Stimulated activated CD8-positive, alpha-beta memory T cell treated with anti-CD3 and anti-CD28 coated beads, Interleukin-4, amount 100 ng/mL, for 1 hour (primary cell): ENCODE measurements at places on chromosomes 1 and 21.

GRCh38 chr1:59006289-59006658 lies 222.4 kb upstream of the JUN start:
- DNase-seq: no peak

DNA sequence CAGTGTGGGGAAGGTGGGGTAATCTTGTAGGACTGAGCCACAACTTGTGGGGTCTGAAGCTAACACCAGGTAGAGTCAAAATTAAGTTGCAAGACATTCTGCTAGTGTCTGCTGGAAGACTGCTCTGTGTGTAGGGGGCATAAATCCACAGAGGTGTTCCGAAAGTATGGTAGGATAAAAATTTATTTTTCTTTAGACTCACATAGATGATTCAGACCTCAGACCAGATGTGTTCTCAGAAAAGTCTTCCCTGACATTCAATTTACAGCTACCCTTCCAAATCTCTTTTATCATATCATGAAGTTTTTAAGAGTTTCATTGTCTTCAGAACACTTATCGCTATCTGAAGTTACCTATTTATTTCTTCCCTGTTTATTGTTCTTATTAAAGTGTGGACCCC lies 21.3 kb downstream of the DUSP10 start:
- no peak for DNase-seq

- DNase-seq: no peak
Observed at GRCh38 chr1:208207388-208208131, 36.6 kb downstream of the PLXNA2 start.

DNA sequence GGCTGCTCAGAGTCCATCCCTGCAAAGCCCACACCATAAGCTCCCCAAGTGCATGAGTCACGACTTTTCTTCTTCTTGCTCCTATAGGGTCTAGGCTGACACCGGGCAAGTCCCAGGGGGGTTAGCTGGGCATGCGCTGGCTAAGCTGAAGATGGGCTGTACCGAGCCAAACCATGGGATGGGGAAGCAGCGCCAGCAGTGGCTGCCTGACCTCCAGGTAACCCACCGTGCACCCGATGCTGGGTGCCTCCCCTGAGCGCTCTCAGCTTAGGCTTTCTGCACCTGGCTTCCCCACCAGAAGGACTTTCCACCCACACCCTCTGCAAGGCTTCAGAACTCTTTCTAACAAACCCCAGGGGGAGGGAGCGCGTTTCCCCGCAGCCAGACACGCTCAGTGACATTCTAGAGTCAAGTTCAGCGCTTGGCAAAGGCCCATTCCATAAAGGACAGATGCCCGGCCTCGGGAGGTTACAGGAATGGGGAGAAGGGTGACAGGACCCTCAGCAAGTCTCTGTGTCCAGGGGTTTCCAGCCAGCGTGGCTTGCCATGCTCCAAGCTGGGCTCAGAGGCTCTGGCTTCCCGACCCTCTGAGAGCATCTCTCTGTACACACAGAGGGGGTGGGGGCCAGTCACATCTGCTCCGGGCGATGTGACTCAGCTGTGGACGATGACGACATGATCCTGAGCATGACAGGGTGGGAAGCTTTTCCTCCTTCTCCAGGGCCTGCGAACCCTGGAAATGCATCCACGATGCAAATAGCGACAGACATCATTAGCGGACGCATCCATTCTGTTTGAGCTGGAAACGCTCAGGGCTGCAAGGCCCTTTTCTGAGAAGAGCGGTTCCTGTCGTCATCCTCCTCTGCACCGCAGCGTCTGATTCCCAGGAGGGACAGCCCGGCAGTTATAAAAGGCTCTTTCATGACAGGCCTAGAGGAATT lies 107.8 kb downstream of the SIK1 start:
- DNase-seq: no peak

DNA sequence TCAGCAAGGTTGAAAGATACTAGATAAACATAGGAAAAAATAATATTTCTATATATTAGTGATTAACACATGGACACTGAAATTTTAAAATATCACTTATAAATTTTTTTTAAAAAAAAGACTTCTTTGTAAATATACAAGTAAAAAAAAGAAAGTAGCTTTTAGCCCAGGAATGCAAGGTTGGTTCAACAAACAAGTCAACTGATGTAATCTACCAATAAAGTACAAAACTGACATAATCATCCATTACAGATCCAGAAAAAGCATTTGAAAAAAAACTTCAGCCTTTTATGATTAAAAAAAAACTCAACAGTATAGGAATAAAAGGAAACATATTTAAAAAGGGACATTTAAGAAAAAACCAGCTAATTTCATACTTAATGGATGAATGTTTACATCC lies 48.4 kb downstream of the TRMT1L start:
- no peak for DNase-seq

GRCh38 chr1:154419620-154420571 lies 14.8 kb downstream of the IL6R start:
- no peak for DNase-seq
